ENCODE measurements at places on chromosomes 7 and 10.

DNA sequence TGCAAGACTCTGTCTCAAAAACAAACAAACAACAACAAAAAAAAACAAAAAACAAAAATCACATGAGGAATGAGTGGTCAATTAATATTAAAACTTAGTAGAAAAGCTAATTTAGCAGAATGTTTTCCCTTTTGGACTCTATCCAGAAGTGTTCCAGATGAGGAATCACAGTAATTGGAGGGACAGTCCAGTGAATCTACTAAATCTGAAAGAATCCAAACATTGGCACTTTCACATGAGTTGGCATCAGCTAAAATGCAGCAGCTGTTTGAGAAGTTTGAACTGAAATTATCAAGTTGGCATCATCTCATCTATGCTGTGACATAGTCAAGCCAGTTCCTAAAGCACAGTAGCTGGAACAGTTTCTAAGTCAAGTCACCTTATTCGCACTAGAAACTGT lies 367.8 kb downstream of the PPP1R3A start:
- DNase-seq: no peak

DNA sequence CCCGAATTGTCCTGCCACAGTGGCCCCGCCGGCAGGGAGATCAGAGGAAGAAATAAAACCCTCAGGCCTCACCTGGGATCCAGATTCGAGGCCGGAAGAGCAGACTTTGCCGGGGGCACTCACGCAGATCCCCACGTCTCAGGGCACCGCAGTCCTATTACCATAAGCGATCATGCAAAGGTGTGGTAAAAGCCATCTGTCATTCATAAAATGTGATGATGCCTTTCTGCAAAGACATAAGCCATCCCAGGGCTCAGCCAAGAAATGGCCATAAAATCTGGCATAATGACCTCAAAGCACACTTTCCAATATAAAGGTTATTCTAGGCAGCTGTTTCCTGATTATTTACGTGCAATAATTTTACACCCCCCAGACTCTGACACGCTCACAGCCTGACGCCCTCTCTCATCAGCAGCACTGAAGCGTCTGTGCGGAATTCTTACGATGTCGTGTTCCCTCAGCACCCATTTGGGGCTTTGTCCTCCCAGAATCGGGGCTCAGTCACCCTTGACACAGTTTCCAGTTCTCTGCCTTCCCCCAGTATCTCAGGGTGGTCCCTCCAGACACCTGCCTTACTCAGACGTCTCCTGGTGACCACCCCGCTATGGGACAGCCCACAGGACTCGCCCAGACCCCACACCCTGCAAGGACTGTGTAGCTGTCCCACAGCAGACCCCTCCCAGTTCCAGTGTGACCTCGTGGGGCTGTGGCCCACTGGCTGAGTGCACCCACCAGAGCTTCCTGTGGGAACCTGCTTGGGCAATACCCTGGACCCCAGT lies 74.3 kb upstream of the FAM20C start:
- no peak for DNase-seq

GRCh38 chr7:88347517-88347916 lies 40.8 kb upstream of the STEAP4 start:
- DNase-seq: no peak

DNA sequence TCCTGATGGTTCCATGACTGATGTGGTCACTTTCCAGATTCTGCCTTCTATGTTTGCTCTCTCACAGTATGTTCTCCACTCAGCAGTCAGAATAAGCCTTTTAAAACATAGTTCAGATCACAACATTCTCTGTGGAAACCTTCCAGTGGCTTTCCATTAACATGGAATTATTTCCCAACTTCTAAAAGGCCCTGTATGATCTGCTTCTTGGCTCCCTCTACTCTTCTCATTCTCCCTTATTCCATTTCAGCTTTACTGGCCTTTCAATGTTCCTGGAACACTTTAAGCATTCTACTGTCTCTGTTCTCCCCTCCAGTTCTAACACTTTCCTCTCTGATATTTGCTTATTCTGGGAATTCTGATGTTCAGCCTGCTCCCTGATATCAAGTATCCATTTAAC lies 325.6 kb downstream of the THSD7A start:
- no peak for DNase-seq

DNA sequence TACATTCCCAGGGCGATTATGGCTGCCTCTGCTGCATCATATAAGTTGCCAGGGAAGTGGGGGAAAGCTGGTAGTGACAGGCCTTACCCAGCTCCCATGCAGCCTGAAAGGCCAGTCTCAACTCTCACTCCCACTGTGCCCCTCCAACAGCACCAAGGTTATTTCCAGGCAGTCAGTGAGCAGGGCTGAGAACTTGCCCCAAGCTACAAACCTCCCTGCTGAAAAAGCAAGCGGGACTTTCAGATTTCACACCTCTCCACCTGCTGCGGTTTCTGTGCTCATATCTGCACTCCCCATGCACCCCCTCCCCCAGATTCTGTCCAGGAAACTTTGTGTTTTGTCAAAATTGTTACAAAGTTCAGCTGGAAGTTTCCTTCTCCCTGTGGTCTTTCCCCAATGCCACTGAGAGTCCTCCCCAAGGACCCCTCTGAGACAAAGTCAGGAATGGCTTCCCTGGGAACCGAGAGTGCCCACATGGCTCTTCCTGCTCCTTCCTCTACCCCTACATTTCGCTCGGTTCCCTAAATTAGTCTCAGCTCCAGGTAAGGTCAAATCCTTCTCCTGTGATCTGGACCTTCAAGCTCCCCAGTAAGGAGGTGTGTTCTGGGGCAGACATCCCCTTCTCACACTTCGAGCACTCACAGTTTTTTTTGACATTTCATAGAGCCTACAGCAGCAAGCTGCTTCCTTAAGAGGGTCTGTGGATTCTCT lies 25.3 kb upstream of the WNT2 start:
- DNase-seq: no peak

- no peak for DNase-seq
Observed at GRCh38 chr7:109020251-109020650, 450.6 kb downstream of the DNAJB9 start.

Data from activated CD4-positive, alpha-beta T cell treated with anti-CD3 and anti-CD28 coated beads for 24 hours (primary cell).